Activated effector memory CD4-positive, alpha-beta T cell treated with anti-CD3 and anti-CD28 coated beads, Interleukin-2, amount 50 U/mL, for 16 hours (primary cell): ENCODE measurements at places on chromosomes 16 and 17.

GRCh38 chr16:57661936-57662906 is 5.9 kb upstream of the ADGRG3 start:
- no peak for DNase-seq

GRCh38 chr17:38600906-38601305 is 4.8 kb downstream of the SRCIN1 start:
- DNase-seq = no peak

GRCh38 chr16:66169817-66170216 is 196.7 kb upstream of the CDH5 start:
- no peak for DNase-seq

GRCh38 chr16:17555176-17555575 is 84.4 kb upstream of the XYLT1 start:
- no peak for DNase-seq

GRCh38 chr16:83915081-83915480 is 16.2 kb downstream of the MLYCD start:
- DNase-seq = no peak

DNA sequence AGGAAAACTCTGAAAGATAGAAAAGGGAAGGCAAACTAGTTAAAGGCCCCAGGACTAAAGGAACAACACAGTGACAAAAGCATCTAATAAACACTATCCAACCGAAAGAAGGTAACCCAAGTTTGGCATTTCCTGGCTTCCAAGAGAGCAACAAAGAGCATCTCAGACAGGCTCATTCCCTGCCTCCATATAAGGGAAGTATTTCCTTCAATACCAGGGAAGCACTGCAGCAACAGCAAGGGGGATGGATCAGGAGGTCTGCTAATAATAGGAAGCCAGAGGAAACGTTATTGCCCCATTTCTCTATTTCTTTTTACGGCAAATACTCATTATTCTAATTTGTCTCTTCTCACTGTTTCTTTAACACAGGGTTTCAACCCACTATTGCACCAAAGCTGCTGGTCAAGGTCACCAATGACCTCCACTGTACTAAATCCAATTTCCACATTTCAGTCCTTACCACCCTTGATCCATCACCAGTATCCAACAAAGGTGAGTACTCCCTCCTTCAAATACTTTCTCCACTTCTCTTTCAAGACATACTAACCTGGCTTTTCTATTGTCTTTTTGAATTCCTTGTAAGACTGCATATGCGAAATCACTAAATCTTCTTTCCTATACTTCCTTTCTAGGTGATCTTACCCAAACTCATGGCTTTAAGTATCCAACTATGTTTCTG is 86.1 kb downstream of the KANSL1 start:
- DNase-seq = no peak
